ENCODE measurements at places on chromosomes 4 and X.

DNA sequence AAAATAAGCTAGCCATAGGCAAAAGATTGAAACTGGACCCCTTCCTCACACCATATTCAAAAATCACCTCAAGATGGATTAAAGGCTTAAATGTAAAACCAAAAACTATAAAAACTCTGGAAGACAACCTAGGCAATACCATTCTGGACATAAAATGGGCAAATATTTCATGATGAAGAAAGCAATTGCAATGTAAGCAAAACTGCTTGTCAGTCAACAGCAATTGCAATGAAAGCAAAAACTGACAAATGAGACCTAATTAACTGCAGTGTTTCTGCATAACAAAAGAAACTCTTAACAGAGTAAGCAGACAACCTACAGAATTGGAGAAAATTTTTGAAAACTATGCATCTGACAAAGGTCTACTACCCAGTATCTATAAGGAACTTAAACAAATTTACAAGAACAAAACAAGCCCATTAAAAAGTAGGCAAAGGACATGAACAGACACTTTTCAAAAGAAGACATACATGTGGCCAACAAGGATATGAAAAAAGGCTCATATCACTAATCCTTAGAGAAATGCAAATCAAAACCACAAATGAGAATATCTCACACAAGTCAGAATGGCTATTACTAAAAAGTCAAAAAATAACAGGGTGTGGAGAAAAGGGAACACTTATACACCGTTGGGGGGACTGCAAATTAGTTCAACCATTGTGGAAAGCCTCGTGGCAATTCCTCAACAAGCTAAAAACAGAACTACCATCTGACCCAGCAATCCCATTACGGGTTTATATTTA lies 46.7 kb downstream of the CFAP299 start:
- no peak for DNase-seq

GRCh38 chr4:79563219-79563618 lies 155.2 kb upstream of the GK2 start:
- no peak for DNase-seq

DNA sequence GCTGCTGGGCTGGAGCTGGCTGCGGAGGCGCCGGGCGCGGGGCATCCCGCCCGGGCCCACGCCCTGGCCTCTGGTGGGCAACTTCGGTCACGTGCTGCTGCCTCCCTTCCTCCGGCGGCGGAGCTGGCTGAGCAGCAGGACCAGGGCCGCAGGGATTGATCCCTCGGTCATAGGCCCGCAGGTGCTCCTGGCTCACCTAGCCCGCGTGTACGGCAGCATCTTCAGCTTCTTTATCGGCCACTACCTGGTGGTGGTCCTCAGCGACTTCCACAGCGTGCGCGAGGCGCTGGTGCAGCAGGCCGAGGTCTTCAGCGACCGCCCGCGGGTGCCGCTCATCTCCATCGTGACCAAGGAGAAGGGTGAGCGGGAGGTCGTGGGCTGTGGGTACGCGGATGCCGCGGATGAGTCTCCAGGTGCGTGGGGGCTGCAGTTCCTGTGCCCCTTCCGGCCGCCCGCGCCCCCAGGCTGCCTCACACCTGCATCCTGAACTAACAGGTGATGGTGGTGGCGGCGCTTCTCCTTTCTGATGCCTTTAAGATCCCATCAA lies 499 bp downstream of the CYP2U1 start:
- DNase-seq: peak; percentile 27

GRCh38 chr4:153788051-153788412 lies 851 bp downstream of the SFRP2 start:
- DNase-seq: no peak

GRCh38 chrX:32842053-32842452 lies 369.3 kb downstream of the DMD start:
- no peak for DNase-seq

DNA sequence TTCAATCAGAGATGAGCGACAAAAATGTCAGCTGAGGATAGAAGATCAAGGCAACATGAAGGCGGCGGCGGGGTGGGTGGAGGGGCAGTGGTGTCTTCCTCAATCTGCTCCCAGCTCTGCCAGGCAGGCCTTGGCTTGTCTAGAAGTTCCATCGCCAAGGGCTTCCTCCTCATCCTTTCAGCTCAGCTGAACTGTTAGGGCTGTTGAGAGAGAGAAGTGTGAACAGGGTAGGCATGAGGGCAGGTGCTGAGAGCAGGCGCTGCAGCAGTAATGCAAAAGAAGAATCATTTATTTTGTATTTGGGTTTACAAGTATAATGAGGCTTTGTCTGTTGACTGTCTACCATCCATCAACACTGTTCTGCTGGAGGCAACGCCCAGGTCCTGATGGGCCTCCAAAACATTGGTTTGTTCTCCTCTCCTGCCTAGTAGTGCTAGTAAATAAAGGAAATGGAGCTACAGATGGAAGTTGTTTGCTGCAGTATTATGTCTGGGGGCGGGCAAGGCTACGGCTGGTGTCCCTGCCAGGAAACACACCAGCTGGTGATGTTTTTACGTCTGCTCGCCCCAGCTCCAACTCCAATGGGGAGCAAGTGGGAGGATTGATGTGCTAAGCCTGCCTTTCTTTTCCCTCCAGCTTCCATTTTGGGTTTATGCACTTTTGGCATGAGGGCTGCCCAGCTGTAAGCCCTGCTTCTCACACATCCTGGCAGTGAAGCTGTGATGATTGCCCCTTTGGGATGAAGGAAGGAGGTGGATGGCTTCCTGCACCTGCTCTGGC lies 139.4 kb upstream of the BOD1L1 start:
- no peak for DNase-seq

GRCh38 chr4:140645614-140646412 lies 77.1 kb upstream of the UCP1 start:
- no peak for DNase-seq

GRCh38 chr4:143402776-143403552 lies 66.3 kb downstream of the GAB1 start:
- no peak for DNase-seq

DNA sequence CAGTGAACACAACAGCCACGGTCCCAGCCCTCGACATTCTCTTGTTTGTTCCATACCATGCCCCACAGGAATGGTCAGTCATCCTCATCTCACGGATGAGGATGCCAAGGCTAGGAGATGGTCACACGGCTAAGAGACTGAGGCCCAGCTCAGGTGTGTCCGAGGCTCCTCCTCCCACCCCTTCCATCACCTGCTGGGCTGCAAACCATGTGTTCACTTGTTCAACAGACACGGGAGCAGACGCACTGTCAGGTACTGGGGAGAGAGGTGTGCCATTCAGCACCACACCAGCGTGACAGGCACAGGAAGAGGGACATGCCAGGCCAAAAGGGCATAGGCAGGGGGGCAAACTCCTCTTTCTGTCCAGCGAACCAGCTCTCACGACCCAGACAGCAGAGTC lies 45.9 kb downstream of the ABLIM2 start:
- no peak for DNase-seq

GRCh38 chr4:126916049-126916625 lies 716.6 kb upstream of the INTU start:
- no peak for DNase-seq

DNA sequence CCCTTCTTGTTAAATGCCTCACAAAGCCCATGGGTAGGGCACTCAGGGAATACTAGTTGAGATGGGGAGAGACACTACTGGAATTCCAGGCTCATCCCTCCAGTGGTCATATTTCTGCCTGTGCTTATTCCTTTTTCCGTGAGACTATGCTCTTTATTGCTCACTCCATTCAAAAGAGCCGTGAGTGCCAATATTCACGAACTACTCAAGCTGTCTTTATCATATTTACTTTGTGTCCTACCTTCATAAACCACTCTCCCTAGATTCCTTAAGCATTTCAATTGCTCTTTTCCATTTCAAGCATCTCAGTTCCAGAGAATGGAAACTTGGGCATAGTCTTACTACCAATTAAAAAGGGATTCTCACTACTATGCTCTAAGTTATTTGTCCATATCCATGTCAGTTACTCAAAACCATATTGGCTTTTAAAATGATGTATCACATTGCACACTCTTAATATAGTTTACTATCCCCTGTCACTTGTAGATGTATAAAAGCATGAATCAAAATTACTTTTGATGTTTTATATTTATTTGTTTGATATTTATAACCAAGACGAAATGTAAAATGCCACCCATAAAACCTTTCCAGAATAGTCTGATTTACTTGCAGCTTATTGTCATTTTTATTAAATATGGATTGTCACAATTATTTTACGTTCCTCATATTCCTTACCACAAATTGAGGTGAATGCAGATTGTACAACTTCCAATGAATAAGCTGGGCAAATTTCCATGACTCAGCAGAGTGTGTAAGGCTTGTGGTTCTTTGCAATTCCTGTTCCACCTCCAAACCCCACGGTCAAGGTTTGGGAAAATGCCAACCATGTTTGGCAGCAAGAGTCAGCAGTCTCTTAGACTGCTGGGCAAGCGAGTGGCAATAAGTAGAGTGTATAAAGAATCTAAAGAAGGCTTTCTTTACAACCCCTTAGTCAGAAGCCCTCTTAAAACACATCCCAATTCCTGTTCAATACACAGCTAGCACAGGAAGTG lies 24.4 kb downstream of the ENOX2 start:
- DNase-seq: no peak

- DNase-seq: no peak
Measured at GRCh38 chr4:34723605-34724004, 1520.7 kb downstream of the ARAP2 start.

DNA sequence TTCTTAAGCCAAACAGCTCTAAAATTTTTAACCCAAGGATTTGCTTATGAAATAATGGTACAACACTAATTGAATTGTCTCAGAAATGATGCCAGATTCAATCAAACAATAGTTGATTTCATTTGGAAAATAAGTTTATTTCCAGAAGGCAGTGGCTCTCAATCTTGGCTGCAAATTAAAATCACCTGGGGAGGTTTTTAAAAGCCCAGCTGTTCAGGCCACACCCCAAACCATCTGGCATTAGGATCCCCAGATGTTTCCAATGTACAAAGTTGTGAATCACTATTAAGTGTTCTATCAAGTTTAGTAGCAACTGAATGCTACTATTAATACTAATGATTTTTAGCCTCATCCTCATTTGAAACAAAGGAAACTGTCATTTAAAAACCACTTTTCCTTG lies 22.2 kb downstream of the TMEM184C start:
- no peak for DNase-seq

DNA sequence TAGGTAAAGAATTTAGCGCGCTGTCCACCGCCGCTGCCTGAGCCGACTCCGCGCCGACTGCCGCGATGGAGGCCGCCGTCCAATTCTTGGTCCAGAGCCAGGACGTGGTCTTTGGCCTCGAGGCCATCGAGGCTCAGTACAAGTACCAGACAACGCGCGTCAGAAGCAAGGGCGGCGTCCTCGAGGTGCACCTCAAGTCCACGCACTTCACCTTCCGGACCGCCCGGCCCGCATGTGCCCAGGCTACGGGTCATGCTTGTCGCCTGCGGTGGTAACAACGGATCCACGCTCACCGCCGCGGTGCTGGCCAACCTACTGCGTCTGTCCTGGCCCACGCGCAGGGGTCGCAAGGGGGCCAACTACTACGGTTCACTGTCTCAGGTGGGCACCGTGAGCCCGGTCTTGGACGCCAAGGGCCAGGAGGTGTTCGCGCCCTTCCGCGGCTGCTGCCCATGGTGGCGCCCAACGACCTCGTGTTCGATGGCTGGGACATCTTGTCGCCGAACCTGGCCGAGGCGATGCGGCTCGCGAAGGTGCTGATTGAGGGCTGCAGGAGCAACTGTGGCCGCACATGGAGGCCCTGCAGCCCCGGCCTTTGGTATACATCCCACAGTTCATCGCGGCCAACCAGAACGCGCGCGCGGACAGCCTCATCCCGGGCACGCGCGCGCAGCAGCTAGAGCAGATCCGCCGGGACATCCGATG lies 128.0 kb downstream of the ANAPC4 start:
- DNase-seq: no peak

All from stimulated activated CD4-positive, alpha-beta T cell treated with anti-CD3 and anti-CD28 coated beads, Interleukin-1b, Interleukin-23, amount 100 ng/mL, for 48 hours (primary cell).